GM19239 (cell line): ENCODE measurements at places on chromosomes 11 and 22.

GRCh38 chr11:130043575-130043974, 26.1 kb upstream of the APLP2 start:
- no peak for DNase-seq

- DNase-seq = no peak
Measured at GRCh38 chr11:61011950-61012736, 40.7 kb downstream of the CD6 start.

DNA sequence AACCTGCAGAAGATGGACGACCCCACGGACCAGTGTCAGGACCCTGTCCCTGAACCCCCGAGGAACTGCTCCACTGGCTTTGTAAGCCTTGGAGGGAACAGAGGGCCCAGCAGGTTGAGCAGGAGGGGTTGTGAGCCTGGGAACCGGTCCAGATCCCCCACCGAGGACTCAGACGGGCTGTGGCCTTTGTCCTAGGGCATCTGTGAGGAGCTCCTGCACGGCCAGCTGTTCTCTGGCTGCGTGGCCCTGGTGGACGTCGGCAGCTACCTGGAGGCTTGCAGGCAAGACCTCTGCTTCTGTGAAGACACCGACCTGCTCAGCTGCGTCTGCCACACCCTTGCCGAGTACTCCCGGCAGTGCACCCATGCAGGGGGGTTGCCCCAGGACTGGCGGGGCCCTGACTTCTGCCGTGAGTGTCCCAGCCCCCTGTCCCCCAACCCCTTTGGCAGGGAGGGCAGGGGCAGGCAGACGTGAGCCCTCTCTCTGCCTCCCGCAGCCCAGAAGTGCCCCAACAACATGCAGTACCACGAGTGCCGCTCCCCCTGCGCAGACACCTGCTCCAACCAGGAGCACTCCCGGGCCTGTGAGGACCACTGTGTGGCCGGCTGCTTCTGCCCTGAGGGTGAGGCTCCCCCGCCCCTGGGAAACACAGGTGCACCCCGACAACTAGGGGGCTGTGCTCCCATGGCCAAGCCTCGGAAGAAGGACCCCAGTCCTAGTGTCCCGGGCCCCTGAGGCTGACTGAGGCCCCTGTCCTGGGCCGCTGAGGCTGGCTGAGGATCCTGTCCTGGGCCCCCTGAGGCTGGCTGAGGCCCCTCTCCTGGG, 6.4 kb downstream of the MUC5AC start:
- DNase-seq = no peak

DNA sequence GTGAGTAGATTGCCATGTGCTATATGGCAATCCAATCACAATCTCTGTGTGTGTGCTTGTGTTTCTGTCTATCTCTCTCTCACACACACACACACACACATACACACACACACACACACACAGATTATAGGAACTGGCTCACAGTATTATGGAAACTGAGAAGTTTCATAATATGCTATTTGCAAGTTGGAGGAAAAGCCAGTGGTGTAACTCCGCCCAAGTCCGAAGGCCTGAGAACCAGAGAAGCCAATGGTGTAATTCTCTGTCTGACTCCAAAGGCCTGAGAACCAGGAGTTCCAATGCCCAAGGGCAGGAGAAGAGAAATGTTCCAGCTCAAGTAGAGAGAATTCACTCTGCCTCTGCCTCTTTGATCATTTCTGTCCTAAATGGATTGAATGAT, 37.2 kb downstream of the GLYATL2 start:
- no peak for DNase-seq

DNA sequence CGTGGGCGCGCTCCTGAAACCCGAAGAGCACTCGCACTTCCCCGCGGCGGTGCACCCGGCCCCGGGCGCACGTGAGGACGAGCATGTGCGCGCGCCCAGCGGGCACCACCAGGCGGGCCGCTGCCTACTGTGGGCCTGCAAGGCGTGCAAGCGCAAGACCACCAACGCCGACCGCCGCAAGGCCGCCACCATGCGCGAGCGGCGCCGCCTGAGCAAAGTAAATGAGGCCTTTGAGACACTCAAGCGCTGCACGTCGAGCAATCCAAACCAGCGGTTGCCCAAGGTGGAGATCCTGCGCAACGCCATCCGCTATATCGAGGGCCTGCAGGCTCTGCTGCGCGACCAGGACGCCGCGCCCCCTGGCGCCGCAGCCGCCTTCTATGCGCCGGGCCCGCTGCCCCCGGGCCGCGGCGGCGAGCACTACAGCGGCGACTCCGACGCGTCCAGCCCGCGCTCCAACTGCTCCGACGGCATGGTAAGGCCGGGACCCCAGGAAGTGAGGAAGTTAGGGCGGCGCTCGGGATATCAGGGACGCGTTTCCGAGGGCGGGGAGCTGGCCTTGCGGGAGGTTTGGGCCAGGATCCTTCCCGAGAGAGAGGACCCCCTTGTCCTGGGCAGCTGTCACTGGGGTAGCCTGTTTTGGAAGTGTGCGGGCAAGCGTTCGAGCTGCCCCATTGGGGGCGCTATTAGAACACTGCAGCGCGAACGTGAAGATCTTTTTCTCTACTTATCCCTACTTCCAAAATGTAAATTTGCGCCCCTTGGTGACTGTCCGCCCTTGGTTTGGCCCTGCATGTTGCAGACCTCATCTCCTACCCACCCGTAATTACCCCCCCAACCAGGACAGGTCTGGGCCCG, 796 bp downstream of the MYOD1 start:
- DNase-seq = no peak

DNA sequence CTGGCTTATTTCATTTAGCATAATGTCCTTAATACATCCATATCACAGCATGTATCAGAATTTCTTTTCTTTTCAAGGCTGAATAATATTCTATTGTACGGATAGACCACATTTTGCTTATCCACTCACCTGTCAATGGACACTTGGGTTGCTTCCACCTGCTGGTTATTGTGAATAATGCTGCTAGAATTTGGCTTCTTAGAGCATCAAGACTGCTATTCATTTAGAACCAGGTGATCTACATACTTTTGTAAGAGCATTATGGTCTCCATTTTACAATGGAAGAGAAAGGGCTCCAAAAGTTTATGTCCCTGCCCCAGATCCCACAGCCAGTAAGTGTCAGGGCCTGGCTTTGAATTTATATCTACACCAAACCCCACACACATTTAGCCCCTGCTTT, 100.7 kb upstream of the CD82 start:
- DNase-seq = no peak
